COR-L47 (cell line): ENCODE measurements at places on chromosomes 6 and 20.

- no peak for DNase-seq
These were observed 59.6 kb upstream of the EMILIN3 start for GRCh38 chr20:41426086-41426830.

GRCh38 chr20:31818376-31818908 lies 714 bp upstream of the MYLK2 start:
- no peak for DNase-seq

GRCh38 chr20:35305682-35306556 lies 13.7 kb upstream of the FAM83C start:
- no peak for DNase-seq

- peak; percentile 2 for DNase-seq
These were observed 196.0 kb downstream of the MAFB start for GRCh38 chr20:40493071-40493470.

DNA sequence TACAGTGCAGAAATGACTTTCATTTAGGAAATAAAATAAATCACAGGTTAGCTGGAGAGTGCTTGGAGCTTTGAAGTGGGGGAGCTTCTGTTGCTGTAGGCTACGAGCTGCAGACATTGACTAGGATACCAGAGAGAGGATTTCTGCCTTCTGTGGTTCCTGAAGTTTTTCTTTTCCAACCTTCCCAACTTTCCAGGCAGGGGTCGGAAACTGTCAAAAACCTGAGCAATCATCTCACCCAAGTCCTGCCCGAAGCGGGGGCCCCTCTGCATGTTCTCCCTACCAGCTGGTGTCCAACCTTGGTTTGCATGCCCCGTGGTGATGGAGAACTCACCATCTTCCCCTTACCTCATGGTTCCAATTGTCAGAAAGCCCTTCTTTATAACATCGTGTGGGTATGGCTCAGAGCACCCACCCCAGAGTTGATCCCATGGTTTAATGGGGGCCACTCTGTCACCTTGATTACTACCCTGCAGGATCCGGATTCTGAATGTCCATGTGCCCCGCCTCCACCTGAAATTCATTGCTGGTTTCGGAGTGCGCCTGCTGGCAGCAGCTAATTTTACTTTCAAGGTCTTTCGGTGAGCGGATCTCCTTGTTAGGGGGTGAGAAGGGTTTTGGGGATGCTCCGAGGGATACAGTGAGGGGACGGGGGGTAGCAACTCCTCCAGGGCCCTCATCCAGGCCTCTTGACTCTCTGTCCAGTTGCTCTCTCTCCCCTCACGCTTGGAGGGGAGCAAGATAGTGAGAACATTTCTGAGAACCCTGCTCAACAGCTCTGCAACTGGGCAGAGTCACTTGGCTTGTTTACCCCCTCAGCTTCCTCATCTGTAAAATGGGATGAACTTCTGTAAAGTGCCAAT lies 5.1 kb downstream of the BPIFB2 start:
- no peak for DNase-seq

DNA sequence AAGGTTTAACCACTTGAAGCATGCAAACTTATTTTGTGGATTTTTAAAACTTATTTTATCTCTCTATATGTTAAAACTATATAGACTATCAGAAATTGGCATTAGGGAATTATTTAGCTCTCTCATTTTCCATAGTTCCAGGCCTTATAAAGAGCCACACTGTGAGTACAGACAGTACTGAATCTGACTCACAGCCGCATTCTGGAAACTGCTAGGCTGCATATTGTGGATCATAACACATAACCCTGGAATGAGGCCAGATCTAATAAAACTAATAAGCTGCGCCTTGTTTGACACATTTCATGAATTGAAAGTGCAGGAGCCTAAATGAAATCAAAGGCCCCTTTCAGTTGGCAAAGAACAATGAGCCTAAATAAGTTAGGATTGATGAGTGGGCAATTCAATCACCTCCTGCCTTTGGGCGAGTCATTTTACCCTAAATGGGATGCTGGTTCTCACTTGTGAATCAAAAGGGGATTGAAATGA lies 308.4 kb downstream of the PACRG start:
- DNase-seq = no peak

- no peak for DNase-seq
These were observed 8.1 kb downstream of the NOL4L start for GRCh38 chr20:32577023-32577422.

GRCh38 chr6:118146584-118146983 lies 239.5 kb downstream of the SLC35F1 start:
- no peak for DNase-seq

DNA sequence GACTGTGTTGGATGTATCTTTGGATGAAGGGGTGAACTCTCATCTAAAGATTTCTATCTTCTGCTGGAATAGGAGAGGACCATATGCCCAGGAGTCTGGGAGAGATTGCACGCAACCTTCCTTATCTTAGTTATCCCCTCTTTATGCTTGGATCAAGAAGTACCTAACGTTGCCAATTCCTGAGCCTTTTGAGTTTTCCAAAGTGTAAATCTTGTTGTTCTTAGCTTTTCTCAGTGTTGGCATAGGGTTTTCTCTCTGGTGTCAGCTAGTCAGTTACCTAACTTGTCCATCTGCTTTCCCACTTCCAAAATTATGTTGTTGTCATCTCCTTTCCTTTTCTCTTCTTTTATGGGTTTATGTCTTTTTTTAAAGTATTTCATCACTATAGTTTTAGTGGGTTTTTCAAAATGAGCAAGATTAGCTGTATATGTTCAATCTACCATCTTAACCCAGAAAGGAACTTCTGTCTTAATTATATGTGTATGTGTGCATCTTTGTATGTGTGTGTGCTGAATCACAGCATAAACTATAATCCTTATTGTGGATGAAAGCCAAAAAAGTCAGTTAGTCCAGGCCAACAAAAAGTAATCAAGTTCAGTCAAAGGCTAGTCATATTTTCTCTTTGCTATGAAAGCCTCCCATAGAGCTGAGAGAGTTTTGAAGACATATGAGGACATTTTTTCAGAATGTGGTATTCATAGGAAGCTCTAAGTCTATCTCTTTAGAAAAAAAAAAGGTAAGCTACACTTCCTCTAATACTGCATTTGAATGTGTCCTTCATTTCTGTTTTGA lies 72.1 kb downstream of the KHDC1L start:
- DNase-seq = no peak

DNA sequence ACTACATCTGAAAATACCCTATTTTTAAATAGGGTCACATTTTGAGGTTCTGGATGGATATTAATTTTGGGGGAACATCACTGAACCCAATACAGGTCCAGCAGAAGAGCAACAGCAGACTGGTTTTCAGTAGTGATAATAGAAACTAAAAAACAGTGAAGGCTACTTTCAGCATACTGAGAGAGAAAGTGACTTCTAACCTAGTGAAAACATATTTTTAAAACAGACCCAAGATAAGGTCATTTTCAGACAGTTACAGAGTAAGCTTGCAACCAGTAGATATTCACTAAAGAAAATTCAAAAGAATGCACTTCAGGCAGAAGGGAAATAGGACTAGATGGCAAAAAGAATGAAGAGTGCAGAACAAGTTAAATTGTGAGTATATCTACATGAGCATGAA lies 42.0 kb upstream of the TMEM244 start:
- no peak for DNase-seq

GRCh38 chr6:61193771-61194170 lies 1092.3 kb downstream of the KHDRBS2 start:
- DNase-seq = no peak
